ENCODE measurements at places on chromosomes 3 and 15. TPM values are rescaled to one million over a fixed set of nuclear protein-coding genes. Genes with fewer than 3 reads are reported as not detected.

MCCC1 gene
- polyA plus RNA-seq: 18.4 TPM

AHSG gene
- polyA plus RNA-seq: not detected

CD276 gene
- 0.64 TPM for polyA plus RNA-seq

SGO1 gene
- polyA plus RNA-seq: 0.42 TPM

COL8A1 gene
- polyA plus RNA-seq: not detected

ZFAND6 gene
- polyA plus RNA-seq: 99.6 TPM

- no peak for DNase-seq
- no peak overlapping the region for H3K27ac ChIP-seq
- H3K4me1 ChIP-seq: peaks cover 7% of the 10 kb centered on the region
- H3K27me3 ChIP-seq: peaks cover 82% of the 10 kb centered on the region
- no peak overlapping the region for H3K4me3 ChIP-seq
Measured at GRCh38 chr3:126936853-126937425, 46.0 kb upstream of the PLXNA1 start.

DNA sequence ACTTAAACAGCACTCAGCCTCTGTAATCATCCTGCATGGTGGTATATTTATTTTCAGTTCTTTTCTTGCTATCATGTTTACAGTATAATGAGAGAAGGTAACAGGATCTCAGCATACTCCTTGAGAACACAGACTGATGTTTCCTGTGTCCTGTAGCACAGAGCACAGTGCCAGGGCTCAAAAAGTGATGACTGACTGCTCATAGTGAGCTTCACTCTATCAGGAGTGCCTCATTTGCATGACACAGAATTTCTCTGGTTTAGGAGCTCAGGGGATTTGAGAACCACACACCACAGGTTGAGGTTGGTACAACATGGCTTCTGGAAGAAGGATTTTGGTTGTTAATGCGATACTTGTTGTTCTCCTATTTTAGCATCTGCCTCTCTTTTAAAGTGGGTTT is 68.5 kb upstream of the SLC2A2 start:
- H3K27ac ChIP-seq: no peak overlapping the region
- H3K27me3 ChIP-seq: no peaks in the 10 kb centered on the region
- DNase-seq: no peak
- no peak overlapping the region for H3K4me3 ChIP-seq
- no peaks in the 10 kb centered on the region for H3K36me3 ChIP-seq

GRCh38 chr3:57141719-57142410 is 23.3 kb downstream of the IL17RD start:
- no peaks in the 10 kb centered on the region for H3K4me1 ChIP-seq
- DNase-seq: no peak
- H3K36me3 ChIP-seq: no peaks in the 10 kb centered on the region
- no peak overlapping the region for H3K27ac ChIP-seq
- no peak overlapping the region for H3K4me3 ChIP-seq
- peaks cover 14% of the 10 kb centered on the region for H3K27me3 ChIP-seq

DNA sequence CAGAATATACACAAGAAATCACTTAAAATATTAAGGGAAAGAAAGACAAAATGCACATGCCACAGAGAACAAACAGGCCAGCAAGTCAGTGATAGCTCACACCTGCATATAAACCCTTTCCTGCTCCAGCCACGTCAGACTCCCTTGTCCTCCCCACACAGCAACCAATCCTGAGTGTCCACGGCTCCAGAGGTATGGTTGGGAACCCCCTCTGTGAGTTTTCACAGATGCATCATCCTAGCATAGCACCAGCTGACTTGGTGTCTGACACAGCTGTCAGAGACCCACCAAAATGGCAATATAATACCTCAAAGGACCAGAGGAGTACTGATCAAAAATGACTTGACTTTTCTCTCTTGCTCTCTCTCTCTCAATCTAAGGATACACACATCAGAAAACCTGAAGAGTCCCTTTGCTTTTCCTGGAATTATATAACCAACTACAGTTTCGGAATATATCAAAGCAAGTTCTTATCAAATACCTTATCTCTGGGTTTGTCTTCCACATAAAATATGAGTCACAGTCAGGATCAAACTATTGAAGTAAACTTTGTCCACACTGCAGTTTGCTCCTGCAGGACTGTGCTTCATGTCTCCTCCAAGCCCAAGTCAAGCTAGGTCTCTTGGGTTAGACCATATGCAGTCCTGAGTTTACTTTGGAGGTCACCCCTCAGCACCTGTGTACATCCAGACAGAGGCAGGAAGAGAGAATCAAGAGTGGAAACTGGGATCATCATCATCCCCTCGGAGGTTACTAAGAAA is 187.1 kb upstream of the THBS1 start:
- H3K27ac ChIP-seq: no peak overlapping the region
- H3K4me3 ChIP-seq: no peak overlapping the region
- H3K27me3 ChIP-seq: no peaks in the 10 kb centered on the region
- peaks cover 50% of the 10 kb centered on the region for H3K4me1 ChIP-seq
- DNase-seq: no peak

DNA sequence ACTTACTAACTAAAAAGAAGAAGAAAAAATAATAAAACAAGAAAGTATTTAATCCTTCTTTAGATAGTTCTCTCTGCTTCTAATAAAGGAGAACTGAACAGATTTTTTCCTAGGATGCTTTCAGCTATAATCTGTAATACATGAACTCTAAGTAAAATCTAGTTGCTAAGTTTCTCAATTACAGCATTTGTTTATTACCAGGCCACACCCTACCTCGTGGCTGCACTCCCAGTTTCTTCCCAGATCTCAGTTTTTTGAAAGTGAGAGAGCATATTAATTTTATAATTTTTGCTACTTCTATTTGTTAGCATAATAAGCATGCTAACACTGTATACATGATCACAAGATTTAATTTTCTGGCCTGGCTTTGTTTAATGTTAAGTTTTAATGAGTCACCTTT is 258.3 kb downstream of the IL5RA start:
- H3K4me1 ChIP-seq: no peaks in the 10 kb centered on the region
- DNase-seq: no peak
- H3K27ac ChIP-seq: no peak overlapping the region
- H3K27me3 ChIP-seq: no peaks in the 10 kb centered on the region
- no peaks in the 10 kb centered on the region for H3K36me3 ChIP-seq

- H3K4me3 ChIP-seq: peak overlapping the region; percentile 12
- DNase-seq: no peak
- peak overlapping the region; percentile 55 for H3K27ac ChIP-seq
- no peaks in the 10 kb centered on the region for H3K36me3 ChIP-seq
- H3K4me1 ChIP-seq: peaks cover 64% of the 10 kb centered on the region
Measured at GRCh38 chr3:136186344-136186743, 9.8 kb downstream of the MSL2 start.

DNA sequence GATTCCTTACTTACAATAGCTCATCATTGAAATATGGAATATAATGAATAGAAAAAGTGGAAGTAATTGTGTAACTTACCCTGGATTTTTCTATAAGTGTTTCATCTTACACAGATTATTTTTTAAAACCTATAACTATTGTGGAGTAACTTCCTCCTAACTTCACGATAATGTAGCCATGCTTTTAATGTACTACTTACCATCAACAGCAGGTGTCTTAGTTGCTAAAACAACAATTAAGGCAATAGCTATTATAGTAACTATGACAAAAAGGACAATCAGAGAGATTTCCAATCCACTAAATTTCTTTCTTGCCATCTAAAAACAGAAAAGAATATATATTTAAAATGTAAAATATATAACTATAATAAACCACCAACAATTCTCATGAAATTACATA is 2.6 kb downstream of the SI start:
- no peak overlapping the region for H3K27ac ChIP-seq
- H3K27me3 ChIP-seq: no peaks in the 10 kb centered on the region
- H3K4me1 ChIP-seq: no peaks in the 10 kb centered on the region
- no peaks in the 10 kb centered on the region for H3K36me3 ChIP-seq
- no peak for DNase-seq

DNA sequence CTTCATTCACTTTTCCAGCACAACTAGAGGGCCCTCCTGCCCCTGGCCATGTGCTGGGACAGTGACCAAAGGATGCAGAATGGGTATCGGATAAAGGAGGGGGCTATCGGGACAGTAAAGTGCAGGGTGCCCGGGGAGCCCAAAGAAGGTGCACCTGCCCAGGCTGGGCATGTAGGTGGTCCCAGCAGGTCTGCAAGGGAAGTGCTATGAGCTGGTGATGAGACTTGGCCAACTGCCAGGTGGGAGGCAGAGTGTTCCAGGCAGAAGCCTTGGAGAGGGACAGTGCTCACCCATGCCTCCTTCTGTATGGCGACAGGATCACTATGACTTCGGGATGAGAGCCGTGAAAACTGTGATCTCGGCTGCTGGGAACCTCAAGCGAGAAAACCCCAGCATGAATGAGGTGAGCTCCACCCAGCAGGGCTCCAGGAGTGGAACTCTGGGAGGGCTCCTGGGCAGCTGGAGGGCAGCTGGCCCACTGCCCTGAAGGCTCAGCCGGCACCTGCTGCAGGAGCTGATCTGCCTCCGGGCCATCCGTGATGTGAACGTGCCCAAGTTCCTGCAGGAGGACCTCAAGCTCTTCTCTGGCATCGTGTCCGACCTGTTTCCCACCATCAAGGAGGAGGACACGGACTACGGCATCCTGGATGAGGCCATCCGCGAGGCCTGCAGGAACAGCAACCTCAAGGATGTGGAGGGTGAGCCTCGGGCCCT is 48.4 kb downstream of the DNAH1 start:
- no peak overlapping the region for H3K27ac ChIP-seq
